ENCODE measurements at places on chromosomes 2 and 18.

DNA sequence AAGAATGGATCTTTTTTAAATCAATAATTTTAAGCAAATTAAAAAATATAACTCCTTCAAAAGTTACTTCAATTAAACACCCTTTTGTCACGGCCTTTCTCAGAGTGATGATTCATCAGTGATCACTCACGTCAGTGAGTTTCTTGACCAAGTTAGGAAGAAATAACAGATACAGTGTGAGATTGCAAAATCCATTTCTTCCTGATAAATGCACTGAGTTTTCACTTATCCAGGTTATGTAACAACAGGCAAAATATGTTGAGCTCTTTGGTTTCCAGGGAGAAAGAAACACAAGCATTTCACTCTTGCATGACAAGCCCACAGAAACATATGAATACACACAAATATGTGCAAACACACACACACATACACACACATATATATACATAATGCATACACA lies 195.9 kb upstream of the CYRIA start:
- DNase-seq, result no peak

- peak; percentile 12 for DNase-seq
These were observed 745 bp downstream of the MSH2 start for GRCh38 chr2:47403609-47404193.

GRCh38 chr2:173358616-173359015 lies 3.9 kb downstream of the CDCA7 start:
- DNase-seq, result no peak

- peak; percentile 81 for DNase-seq
These were observed 1171.1 kb upstream of the CRIM1 start for GRCh38 chr2:35184471-35184870.

- DNase-seq, result no peak
These were observed 14.0 kb downstream of the HOXD1 start for GRCh38 chr2:176202491-176202890.

- no peak for DNase-seq
These were observed 19.9 kb downstream of the SIGLEC15 start for GRCh38 chr18:45845410-45845809.

DNA sequence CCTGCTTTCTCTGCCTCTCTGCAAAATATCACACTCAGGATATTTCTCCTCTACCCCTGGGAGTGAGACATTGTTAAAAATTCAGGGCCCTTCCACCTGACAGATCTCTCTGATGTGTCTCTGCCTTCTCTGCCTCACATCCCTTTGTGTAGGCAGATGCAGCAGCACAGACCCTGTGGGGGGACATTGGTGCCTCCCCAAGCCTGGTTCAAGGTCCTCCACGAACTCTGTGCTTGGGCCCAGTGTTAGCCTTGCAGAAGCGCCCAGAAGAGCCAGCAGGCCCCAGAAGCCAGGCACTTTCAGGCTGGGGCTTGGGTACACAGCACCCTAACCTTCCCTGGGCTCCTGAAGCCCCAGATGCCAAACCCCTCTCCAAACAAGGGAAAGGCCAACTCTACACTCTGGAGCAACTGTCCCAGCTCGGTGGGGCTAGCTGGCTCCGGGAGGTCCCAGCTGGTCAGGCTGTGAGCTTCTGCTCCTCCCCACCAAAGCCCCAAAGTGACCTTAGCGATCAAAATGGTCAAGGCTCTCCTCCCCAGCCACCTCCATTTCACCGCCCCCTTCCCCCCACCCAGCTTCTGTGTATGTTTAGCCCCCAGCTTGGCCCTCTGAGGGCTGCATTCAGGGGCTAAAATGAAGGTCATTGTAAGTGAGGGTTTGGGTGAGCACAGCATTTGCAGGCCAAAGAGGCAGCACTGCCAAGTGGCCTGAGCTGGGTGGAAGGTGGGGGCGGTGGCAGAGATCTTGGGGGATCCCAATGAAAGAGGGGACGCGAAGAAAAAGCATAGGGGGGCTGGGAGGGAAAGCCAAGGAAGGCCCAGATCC lies 2.6 kb downstream of the HOXD9 start:
- no peak for DNase-seq

- DNase-seq, result no peak
These were observed 154.0 kb downstream of the AGAP1 start for GRCh38 chr2:235647877-235648276.

GRCh38 chr18:58224425-58224750 lies 180.4 kb downstream of the NEDD4L start:
- DNase-seq, result no peak

DNA sequence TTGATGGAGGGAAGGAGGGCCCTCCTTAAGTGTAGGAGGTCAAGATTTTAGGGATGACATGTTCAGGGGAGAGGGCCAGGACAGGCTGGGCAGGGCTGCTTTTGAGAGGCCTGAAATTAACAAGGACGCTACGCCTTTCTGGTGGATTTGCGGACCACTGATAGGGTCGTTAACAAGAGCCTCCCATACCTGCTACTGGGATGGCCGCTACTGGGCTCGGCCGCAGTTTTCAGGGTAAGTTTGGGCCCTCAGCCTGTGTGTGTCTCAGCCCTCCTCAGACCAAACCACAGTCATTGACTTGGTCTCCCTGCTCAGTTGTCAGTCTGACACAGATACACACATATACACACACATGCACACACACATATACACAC lies 180.9 kb downstream of the SMAD2 start:
- DNase-seq, result no peak

GRCh38 chr2:225694664-225695063 lies 295.2 kb downstream of the NYAP2 start:
- no peak for DNase-seq

DNA sequence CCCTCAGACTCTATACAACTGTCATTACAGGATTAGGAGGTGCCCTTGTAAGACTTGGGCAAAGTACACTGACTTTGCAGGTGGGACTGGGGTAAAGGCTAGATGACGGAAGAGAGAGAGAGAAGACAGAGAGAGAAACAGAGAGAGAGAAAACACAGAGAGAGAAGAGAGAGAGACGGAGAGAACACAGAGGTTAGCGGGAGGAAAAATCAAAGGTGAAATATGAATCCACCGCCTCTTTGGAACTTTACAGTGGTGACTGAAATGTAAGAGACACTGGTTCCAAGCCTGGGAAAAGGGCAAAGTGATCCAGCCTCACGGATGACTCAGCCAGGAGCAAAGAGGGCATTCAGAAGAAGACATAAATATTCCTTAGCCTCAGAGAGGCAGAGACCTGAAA lies 25.1 kb upstream of the CAB39 start:
- DNase-seq, result peak; percentile 64

DNA sequence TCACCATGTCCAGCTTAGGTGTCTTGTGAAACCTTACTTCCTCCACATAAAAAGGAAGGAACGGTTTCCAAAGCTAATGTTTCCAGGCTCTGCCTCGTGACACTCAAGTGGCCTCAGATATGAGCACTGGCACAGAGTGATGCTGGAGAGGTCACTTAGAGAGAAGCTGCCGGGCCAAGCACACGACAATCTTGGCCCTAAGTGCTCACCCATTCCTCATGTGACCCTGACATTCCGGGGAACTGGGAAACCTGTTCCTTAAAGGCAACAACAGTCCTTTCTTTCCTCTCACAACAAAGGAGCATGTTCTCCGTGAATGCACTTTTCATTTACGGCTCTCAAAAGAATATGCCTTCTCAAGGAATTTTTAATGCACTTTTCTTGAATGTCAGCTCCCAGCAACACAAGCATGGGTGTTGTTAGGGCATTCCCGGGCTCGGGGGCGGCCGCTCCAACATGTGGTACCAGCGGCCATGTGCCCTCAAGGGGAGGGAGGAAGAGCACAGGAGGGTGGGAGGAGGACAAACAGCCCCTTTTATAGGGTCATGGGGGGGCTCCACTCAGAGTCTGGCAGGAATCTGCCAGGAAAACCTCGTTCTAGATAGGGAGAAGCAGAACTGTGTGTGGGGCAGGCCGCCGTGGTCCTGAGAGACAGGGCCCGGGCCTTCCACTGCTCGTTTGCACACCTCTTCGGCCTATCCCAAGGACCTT lies 118.6 kb downstream of the MBP start:
- peak; percentile 36 for DNase-seq

GRCh38 chr2:201854841-201855240 lies 48.5 kb downstream of the CDK15 start:
- DNase-seq, result no peak

GRCh38 chr18:3649135-3649632 lies 199.2 kb downstream of the TGIF1 start:
- no peak for DNase-seq

GRCh38 chr2:28664120-28664842 lies 87.3 kb upstream of the PPP1CB start:
- DNase-seq, result no peak

GRCh38 chr2:180655393-180655792 lies 325.0 kb upstream of the UBE2E3 start:
- no peak for DNase-seq

- no peak for DNase-seq
These were observed 225.7 kb upstream of the FANCL start for GRCh38 chr2:58466804-58467203.

DNA sequence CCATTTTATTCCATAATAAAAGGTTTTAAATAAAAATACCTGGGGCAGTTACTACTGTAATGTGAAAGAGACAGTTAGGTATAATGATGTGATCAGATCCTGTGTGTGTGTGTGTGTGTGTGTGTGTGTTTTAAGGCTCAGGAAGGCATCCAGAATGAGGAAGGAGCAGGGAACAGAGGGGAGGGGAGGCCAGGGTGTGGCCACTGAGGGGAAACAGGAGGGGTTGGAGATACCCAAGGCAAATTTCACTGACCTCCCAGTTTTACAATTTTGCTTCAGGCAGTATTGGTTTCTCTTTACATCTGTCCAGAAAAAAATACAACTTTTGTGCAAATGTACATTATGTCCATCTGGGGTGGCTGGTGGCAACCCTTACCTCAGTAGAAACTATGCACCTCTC lies 163.5 kb upstream of the FBXO11 start:
- DNase-seq, result no peak

DNA sequence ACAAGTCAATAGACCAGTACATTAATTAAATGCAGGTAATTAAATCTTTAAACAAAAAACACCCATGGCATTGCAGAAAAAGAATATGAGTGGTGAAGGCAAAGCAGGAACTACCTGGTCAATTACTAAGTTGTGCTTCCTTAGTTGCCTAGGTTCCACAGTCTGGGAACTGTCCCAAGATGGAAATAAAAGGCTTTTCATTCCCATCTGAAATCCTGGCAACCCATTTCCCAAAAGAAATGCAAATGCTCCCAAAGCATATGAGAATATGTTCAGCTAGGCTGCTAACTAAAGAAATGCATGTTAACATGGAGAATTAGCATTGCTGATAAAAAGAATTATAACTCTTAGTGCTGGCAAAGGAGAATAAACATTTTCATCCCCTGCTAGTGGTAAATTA lies 177.8 kb downstream of the TMEM163 start:
- peak; percentile 8 for DNase-seq

DNA sequence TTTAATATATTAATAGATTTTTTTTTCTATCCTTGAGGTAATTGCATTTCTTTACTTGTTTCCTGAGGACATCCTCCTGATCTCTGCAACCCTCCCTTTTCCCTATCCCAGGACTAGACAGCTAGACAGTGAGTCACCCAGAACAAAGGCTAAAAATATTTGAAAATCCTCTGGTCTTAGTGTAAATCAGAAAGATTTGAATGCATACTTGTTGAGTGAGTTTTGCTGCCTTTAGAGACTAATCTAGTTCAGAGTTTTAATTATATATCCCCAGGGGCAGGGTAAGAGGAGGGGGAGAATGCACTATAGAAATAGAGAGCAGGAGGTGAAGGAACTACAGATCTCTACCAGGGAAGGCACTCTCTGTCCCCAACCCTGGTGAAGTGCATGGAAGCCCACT lies 202.3 kb upstream of the TCF4 start:
- DNase-seq, result no peak

GRCh38 chr2:57758686-57759085 lies 287.9 kb upstream of the VRK2 start:
- DNase-seq, result no peak

GRCh38 chr2:134273256-134273983 lies 19.5 kb downstream of the MGAT5 start:
- DNase-seq, result no peak

DNA sequence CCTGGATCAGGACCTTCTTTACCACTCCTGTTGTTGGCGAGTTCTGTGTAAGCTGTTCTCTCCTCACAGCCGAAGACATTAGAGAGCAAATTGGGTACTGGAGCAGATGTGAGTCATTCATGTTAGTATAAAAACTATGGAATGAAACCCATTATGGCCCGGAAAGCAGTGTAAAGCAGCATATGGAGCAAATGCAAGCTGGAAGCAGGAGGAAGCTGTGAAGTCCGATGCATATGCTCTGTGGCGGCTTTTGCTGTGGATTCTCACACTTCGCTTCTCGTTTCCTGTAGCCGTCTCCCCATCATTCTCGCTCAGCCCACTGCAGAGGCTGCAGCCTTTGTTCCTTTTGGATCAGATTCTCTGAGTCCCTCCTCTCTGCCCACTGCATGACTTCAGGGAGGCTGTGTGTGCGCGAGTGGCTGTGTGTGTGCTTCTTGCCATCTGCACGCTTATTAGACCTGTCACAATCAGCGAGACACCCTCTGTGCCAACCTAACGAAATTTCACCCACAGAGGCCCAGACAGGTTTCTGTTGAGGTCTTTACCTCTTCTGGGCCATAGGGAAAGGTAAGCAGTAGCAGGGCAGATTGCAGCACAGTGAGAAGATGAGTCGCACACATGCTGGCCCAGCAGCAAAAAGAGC lies 3.3 kb upstream of the GALNT14 start:
- DNase-seq, result no peak

DNA sequence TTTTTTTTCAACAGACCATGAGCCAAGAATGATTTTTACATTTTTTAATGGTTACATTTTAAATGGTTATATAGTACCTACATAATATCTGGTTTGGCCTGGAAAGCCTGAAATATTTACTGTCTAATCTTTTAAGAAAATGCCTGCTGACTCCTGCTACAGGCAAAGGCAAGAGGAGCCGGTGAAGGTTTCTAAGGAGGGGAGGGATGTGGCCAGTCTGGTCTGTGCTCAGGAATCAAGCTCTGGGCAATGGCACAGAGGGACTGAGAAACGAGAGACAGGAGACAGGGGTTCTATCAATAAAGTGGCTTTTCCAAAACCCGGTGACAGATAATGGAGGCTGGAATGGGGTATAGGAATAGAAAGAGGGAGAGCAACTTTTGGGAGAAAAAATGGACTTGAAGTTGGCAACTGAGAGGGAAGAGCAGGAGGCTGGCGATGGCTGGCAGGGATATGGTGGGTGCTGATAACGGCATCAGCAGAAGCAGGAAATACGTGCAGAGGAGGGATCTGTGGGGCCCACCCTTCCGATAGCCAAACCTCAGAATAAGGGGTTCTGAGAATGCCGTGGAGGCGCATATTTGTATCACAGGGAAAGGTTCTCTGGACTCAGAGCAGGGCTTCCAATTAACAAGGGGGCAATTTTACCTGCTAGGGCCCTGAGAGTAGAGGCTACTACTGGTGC lies 64.0 kb upstream of the DNMT3A start:
- DNase-seq, result no peak

DNA sequence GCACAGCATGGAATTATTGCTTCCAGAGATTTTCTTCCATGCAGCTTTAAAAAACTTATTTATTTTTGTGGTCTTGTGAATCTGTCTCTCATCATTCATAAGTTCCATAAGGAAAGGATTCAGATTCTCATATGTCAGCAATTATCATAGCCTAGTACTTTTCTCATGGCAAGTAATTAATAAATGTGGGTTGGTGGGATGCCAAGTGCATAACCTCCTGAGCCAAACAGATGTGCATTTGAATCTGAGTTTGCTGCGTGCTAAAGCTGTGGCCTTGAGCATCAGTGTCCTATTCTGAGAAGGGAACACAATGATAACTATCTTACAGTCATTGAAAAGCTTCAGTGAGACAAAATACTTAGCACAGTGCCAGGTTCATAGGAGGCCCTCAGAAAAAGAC lies 331.9 kb downstream of the PDE11A start:
- DNase-seq, result no peak

- no peak for DNase-seq
These were observed 77.0 kb downstream of the EPC2 start for GRCh38 chr2:148721520-148721931.

- no peak for DNase-seq
These were observed 126.4 kb upstream of the HNMT start for GRCh38 chr2:137837830-137838229.

Measured in COLO829 (cell line).